ENCODE measurements at places on chromosomes 5 and 9. TPM values are rescaled to one million over a fixed set of nuclear protein-coding genes. Genes with fewer than 3 reads are reported as not detected.

The ADAMTSL2 gene
- 1.3 TPM for total RNA-seq

DNA sequence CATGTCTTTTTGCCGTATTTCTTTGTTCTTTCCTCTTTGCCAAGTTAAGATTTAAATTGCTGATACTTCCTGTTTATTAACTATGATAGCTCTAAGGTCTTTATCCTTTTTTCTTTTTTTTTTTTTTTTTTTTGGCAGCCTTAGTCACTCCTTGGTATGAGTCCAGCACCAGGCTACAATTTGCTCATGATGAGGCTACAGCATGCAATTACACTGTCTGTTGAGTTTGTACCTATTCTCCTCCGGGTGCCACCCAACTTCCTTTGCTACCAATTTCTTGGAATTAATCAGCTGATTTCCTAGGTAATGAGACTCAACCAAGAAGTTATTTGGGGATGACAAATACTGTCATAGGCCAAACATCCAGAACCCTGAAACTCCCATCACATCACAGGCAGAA, 25.5 kb downstream of the ACTL7B start:
- H3K27me3 ChIP-seq, result no peaks in the 10 kb centered on the region
- H3K36me3 ChIP-seq, result no peaks in the 10 kb centered on the region
- H3K4me1 ChIP-seq, result no peaks in the 10 kb centered on the region
- no peak overlapping the region for H3K4me3 ChIP-seq

The SIMC1 gene
- total RNA-seq, result 35.2 TPM

DNA sequence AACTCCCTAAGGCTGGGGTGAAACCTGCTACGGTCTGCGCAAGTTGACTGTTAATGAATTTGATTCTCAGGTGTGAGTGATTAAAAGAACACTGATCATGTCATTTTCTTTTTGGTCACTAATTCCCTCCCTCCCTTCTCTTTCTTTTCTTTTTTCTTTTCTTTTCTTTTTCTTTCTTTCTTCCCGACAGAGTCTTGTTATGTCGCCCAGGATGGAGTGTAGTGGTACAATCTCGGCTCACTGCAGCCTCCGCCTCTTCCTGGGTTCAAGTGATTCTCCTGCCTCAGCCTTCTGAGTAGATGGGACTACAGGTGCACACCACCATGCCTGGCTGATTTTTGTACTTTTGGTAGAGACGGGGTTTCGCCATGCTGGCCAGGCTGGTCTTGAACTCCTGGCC, 2.6 kb downstream of the ANXA1 start:
- H3K27ac ChIP-seq, result no peak overlapping the region
- no peak overlapping the region for H3K4me3 ChIP-seq
- H3K27me3 ChIP-seq, result no peaks in the 10 kb centered on the region

The HTR4 gene
- not detected for total RNA-seq

The SLC35D2 gene
- total RNA-seq, result 44.7 TPM

DNA sequence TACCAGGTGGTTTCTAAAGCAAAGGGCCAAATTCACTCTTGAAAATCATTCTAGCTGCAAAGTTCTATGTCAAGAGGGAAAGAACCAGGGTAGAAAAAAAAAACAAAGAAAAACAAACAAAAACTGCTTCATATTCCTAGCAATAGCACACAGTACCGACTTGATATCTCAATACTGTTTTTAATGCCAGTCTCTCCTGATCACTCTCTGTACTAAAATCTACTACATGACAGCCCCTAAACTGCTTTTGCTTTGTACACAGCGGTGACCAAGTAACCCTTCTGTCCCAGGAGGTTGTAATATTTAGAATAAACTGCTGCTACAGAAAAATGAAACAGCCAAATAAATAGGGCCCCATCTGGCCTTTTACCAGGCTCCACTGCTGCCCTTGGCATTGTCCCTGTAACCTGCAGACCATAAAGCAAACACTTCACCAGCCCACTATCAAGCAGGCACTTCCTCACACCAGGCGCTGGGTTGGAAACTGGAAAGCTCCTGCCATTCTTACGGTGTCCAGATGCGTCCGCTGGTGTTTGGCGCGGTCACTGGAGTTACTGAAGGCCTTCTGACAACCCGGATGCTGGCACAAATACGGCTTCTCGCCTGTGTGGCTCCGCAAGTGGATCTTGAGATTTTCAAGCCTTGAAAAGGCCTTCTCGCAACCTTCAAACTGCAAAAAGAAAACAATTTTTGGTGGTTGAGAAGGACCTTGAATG, 363.2 kb downstream of the GLIS3 start:
- H3K4me3 ChIP-seq, result no peak overlapping the region
- H3K36me3 ChIP-seq, result no peaks in the 10 kb centered on the region
- H3K27me3 ChIP-seq, result no peaks in the 10 kb centered on the region
- H3K4me1 ChIP-seq, result no peaks in the 10 kb centered on the region

DNA sequence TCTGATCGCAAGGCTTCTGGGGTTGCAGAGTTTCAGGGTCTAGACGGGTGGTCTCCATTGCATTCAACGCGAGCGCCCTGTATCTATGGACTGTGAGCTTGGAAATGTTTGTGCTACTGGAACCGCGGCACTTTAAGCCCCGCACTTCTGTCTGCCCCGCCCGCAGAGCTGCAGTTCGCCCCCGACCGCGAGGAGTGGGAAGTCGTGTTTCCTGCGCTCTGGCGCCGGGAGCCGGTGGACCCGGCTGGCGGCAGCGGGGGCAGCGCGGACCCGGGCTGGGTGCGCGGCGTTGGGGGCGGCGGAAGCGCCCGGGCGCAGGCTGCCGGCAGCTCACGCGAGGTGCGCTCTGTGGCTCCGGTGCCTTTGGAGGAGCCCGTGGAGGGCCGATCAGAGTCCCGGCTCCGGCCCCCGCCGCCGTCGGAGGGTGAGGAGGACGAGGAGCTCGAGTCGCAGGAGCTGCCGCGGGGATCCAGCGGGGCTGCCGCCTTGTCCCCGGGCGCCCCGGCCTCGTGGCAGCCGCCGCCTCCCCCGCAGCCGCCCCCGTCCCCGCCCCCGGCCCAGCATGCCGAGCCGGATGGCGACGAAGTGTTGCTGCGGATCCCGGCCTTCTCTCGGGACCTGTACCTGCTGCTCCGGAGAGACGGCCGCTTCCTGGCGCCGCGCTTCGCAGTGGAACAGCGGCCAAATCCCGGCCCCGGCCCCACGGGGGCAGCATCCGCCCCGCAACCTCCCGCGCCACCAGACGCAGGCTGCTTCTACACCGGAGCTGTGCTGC, 1.0 kb downstream of the ADAMTS19 start:
- peaks cover 45% of the 10 kb centered on the region for H3K4me1 ChIP-seq
- peak; percentile 88 for DNase-seq
- peak overlapping the region; percentile 97 for H3K4me3 ChIP-seq
- peaks cover 20% of the 10 kb centered on the region for H3K27me3 ChIP-seq
- H3K36me3 ChIP-seq, result peaks cover 5% of the 10 kb centered on the region
- H3K27ac ChIP-seq, result peak overlapping the region; percentile 90

DNA sequence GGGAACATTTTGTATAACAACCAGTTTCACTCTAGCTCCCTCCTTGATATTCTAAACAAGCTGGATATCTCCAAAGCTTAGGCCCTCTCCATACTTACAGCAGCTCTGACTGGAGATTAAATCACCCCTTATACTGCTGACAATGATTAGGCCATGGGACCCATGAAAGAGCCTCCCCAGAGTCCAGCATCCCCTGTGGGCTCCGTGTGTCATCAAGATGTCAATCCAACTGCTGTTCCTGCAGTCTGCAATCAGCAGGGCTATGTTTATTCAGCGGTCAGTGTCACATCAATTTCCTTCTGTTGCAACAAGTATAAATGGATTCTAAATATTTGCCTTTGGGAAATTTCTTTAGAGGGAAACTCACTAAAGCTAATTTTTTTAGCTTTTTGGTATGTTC, 26.6 kb downstream of the PCDHAC2 start:
- peaks cover 4% of the 10 kb centered on the region for H3K4me1 ChIP-seq
- no peaks in the 10 kb centered on the region for H3K36me3 ChIP-seq
- peaks cover 5% of the 10 kb centered on the region for H3K27me3 ChIP-seq
- no peak for DNase-seq
- H3K27ac ChIP-seq, result no peak overlapping the region
- H3K4me3 ChIP-seq, result no peak overlapping the region

DNA sequence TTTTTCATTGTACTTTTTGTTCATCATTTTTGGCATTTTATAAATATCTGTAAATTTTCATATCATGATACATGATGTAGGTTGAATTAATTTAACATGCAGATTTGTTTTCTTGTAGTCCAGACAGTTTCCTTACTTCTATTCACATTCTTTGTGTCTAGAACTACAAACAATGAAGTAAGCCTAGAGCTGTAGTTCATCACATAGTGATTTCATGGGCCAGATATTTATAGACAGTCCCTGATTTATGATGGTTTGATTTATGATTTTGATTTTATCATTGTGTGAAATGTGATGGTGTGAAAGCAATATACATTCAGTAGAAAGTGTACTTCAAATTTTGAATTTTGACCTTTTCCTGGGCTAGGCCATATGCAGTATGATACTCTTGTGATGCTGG, 139.0 kb downstream of the ARHGEF28 start:
- no peaks in the 10 kb centered on the region for H3K27me3 ChIP-seq
- no peak for DNase-seq
- H3K4me1 ChIP-seq, result no peaks in the 10 kb centered on the region
- no peak overlapping the region for H3K27ac ChIP-seq
- H3K36me3 ChIP-seq, result peaks cover 8% of the 10 kb centered on the region
- no peak overlapping the region for H3K4me3 ChIP-seq

GRCh38 chr9:94140791-94141790, 56.8 kb downstream of the PTPDC1 start:
- no peaks in the 10 kb centered on the region for H3K27me3 ChIP-seq
- no peaks in the 10 kb centered on the region for H3K36me3 ChIP-seq
- H3K4me3 ChIP-seq, result peak overlapping the region; percentile 57
- peak overlapping the region; percentile 67 for H3K27ac ChIP-seq
- peaks cover 22% of the 10 kb centered on the region for H3K4me1 ChIP-seq

The C1QTNF2 gene
- total RNA-seq, result 1.0 TPM

GRCh38 chr5:90434116-90434714, 24.7 kb upstream of the CETN3 start:
- H3K36me3 ChIP-seq, result no peaks in the 10 kb centered on the region
- DNase-seq, result peak; percentile 70
- H3K4me1 ChIP-seq, result no peaks in the 10 kb centered on the region
- no peak overlapping the region for H3K4me3 ChIP-seq
- H3K27ac ChIP-seq, result no peak overlapping the region

DNA sequence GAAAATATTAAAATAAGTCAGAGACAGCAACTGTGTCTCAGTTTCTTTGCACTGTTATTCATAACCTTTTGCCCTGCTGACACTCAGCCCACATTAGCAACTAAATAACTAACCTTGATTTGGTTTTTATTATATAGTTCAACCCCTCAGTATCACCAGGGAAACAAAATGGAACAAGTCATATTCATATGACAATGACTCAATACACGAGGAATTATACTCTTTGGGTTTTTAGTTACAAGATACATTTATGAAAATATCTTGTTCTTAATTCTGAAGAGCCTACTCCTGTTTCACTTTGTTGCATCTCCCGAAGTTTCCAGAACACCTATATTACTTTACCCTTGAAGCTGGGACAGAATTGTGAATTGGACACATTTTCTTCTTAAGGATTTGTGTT, 845.4 kb downstream of the EFNA5 start:
- H3K4me1 ChIP-seq, result no peaks in the 10 kb centered on the region
- DNase-seq, result no peak
- H3K36me3 ChIP-seq, result no peaks in the 10 kb centered on the region
- H3K4me3 ChIP-seq, result no peak overlapping the region
- no peaks in the 10 kb centered on the region for H3K27me3 ChIP-seq
- no peak overlapping the region for H3K27ac ChIP-seq

GRCh38 chr9:135504262-135505243, 4.1 kb downstream of the MRPS2 start:
- H3K27me3 ChIP-seq, result peaks cover 9% of the 10 kb centered on the region
- peaks cover 15% of the 10 kb centered on the region for H3K36me3 ChIP-seq
- peak; percentile 82 for DNase-seq
- H3K4me1 ChIP-seq, result peaks cover 5% of the 10 kb centered on the region
- H3K27ac ChIP-seq, result no peak overlapping the region

The NTNG2 gene
- total RNA-seq, result 43.7 TPM

DNA sequence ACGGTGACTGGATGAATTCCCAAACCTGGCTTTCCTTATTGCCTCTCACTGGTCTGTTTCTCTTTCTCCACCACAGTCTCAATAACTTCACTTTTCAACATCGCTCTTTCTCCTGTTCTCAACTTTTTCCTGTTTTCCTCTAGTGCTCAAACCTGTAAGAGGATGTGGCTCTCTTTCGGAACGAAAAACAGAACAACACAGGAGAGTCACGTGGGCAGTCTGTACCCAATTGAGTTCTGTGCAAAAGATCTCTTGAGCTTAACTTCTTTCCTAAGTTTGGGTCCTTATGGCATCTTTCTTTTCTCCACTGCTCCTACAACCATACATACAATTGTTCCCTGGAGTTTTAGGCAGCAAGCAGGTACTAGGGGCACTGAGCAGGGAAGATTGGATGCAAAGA, 8.9 kb downstream of the HAVCR1 start:
- no peaks in the 10 kb centered on the region for H3K27me3 ChIP-seq
- no peak overlapping the region for H3K4me3 ChIP-seq
- DNase-seq, result no peak
- H3K4me1 ChIP-seq, result no peaks in the 10 kb centered on the region

The MARCOL gene
- total RNA-seq, result not detected

GRCh38 chr5:159774476-159775031, 141.7 kb upstream of the ADRA1B start:
- no peak overlapping the region for H3K27ac ChIP-seq
- H3K4me3 ChIP-seq, result no peak overlapping the region
- no peaks in the 10 kb centered on the region for H3K36me3 ChIP-seq
- no peaks in the 10 kb centered on the region for H3K4me1 ChIP-seq
- peaks cover 2% of the 10 kb centered on the region for H3K27me3 ChIP-seq

GRCh38 chr5:141369994-141370848, at the start of gene PCDHGB3:
Gene PCDHGB3 (plus strand): TSS chr5:141370242. CDS start chr5:141370395, 153 bp downstream.
- H3K36me3 ChIP-seq, result peaks cover 51% of the 10 kb centered on the region
- H3K27ac ChIP-seq, result no peak within 1 kb of the TSS
- DNase-seq, result no peak
- H3K4me1 ChIP-seq, result no peaks in the 10 kb centered on the region
- no peak within 1 kb of the TSS for H3K4me3 ChIP-seq

DNA sequence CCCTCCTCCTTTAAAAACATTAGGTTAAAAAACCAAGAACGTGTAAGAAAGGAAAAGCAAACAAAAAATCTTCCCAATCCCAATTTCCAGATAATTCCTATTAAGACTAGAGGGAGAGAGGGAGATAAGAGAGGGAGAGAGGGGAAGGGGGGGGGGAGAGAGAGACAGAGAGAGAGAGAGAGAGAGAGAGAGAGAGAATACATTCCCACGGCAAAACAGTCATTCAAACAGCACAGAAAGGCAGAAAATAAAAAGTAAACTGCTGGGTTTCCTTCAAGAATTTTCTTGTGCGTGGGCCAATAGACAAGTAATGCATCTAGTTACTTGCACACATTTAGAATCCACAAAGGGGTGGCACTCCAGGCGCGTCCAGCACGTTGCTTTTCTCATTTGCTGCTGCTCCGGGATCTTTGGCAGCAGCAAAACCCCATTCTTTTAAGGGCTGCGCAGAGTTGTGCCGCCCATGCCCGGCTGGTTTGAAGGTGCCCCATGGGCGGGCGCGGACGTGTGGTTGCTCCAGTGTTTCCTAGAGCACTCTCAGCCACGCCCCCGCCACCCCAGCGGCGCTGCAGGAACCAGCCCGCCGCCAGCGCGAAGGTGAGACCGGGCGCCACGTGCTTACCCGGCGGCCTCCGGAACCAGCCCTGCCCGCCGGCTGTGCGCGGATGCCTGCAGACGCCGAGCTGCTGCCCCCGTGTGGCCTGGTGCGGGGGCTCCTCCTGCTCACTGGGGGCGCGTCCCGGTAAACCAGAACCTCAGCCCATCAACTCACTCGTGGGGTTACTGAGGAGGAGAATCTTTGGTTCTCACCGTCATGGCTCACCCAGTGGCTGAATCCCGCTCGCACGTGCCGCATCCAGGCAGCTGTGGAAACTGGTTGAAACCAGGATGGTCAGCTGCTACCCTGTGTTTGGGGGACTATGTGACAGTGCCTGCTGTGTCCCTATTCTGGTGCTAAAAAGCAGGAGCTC, 44.6 kb downstream of the STC2 start:
- no peaks in the 10 kb centered on the region for H3K4me1 ChIP-seq
- peak; percentile 85 for DNase-seq
- peaks cover 11% of the 10 kb centered on the region for H3K27me3 ChIP-seq
- no peaks in the 10 kb centered on the region for H3K36me3 ChIP-seq
- H3K4me3 ChIP-seq, result peak overlapping the region; percentile 75
